AG08396 (cell line): ENCODE measurements at places on chromosomes 11 and 22.

DNA sequence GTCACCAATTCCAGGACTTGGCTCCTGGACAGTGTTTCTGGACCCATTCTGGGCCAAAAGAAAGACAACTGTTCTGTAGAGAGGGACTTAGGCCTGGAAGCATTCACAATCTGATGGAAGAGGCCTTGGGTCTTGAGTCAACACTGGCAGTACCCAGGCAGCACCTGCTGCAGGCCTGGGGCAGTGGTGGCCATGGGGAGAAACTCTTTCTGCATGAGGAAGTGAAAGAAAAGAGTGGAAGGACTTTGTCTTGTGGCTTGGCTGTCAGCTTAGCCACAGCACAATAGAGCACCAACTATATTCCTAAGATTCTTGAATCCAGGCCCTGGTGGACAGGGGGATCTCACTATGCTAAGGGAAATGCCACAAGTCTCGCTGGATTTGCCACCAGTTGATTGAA lies 70.6 kb downstream of the CTSC start:
- no peak for DNase-seq

GRCh38 chr22:50432131-50432876 lies 42.5 kb downstream of the SBF1 start:
- DNase-seq: no peak

GRCh38 chr11:117313828-117314768 lies 2.0 kb downstream of the BACE1 start:
- no peak for DNase-seq

- peak; percentile 88 for DNase-seq
Observed at GRCh38 chr11:69089258-69089657, 40.5 kb downstream of the TPCN2 start.

DNA sequence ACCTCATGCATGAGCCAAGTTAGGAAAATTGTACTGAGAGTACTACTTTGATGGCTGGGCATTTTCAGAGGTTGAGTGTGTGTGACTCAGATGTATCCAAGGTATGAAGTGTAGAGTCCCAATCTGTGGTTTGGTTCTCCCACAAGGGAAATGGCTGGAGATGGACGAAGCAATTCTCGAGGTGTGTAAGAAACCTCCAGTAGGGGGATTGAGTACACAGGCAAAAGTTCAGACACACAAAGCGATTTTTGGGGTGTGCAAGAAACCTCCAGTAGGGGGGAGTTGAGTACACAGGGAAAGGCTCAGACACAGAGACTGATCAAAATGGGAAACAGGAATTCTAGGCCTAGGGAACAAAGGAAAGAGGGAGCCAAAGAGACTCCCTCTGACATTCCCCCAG lies 1536.3 kb downstream of the FAM181B start:
- no peak for DNase-seq

DNA sequence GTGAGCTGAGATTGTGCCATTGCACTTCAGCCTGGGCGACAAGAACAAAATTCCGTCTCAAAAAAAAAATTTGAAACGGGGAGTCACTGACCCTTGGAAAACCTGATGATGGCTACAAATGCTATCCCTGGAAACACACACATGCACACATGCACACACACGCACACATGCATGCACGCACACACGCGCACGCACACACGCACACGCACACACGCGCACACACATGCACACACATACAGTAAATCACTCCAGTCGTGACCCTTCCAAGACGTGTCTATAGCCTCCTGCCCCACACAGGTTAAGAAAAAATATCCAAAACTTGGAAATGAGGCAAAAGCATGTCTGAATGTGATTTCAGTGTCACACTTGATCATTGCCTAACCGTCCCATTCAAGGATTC lies 6.7 kb upstream of the CPT1A start:
- no peak for DNase-seq

- peak; percentile 2 for DNase-seq
Observed at GRCh38 chr11:75968021-75968625, 153.1 kb downstream of the UVRAG start.

DNA sequence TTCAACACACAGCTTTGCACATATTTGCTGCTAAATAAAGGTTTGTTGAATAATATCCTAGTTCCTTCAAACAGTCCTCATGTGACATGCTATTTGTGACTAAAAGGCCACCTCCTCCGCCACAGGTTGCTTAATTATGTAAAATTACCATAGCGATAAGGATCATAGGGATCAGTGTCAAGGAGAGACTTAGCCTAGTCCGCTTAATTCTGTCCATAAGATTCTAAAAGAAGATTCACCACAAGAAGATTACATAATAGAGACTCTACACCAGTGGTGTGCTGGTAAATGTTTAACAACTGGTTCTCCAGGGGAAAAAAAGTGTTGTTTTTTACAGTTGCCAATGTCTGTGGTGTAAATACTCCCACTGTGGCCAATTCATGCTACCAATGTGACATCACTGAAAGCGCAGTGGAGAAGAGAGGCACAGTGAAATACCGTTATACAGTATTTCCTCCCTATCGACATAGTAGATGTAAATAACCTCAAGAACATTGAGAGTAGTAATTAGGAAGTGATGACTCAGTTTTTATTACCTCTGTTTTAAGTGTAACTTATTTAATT lies 4.2 kb upstream of the CHRDL2 start:
- DNase-seq: no peak
